Panc1 (cell line): ENCODE measurements at places on chromosomes 11 and 22. TPM values are rescaled to one million over a fixed set of nuclear protein-coding genes. Genes with fewer than 3 reads are reported as not detected.

DNA sequence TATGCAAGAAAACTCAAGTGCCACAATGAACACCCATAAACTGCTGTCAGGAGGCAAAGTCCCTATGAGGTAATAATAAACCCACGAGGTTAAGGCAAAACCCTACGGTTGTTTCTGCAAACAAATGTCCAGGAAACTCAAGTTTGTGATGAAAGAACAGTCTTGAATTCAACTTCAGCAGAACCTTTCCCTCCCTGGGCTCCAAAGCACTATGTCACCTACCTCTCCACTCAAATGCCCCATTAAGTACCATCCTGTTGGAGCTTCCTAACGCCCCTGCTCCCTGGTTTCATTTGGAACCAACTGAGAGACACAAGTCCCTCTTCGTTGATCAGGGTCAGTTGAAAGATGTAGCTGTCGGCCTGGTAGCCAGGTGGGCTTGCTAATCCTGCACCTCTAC is 2.6 kb upstream of the C11orf91 start:
- no peak for DNase-seq

The C11orf91 gene
- 1.3 TPM for total RNA-seq

- DNase-seq, result no peak
Measured at GRCh38 chr22:28357193-28357592, 322.4 kb downstream of the TTC28 start.

- DNase-seq, result peak; percentile 86
Measured at GRCh38 chr11:69293819-69294505, at the start of gene MYEOV. Gene MYEOV (plus strand): TSS chr11:69294155. CDS start chr11:69295355, 1,200 bp downstream.

DNA sequence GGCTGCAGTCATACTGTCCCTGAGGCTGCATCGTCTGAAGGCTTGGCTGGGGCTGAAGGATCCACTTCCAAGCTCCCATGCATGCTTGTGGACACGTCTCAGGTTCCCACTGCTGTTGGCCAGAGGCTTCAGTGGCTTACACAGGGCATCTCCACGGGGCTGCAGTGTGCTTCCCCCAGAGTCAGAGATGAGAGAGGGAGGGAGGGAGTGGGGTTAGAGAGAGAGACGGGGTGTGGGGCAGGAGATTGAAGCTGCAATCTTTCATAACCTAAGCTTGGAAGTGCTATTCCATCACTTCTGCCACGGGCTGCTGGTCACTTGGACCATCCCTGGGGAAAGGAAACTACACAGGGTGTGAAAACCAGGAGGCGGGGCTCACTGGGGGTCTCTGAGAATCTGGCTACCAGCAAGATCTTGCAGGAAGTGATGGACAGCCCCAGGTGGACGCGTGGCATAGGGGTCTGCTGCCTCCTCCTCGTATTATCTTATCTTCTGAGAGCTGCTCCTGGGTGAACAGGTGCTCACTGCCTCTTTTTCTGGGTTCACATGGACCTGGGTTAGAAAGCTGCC is 63.0 kb upstream of the MYEOV start:
- no peak for DNase-seq

DNA sequence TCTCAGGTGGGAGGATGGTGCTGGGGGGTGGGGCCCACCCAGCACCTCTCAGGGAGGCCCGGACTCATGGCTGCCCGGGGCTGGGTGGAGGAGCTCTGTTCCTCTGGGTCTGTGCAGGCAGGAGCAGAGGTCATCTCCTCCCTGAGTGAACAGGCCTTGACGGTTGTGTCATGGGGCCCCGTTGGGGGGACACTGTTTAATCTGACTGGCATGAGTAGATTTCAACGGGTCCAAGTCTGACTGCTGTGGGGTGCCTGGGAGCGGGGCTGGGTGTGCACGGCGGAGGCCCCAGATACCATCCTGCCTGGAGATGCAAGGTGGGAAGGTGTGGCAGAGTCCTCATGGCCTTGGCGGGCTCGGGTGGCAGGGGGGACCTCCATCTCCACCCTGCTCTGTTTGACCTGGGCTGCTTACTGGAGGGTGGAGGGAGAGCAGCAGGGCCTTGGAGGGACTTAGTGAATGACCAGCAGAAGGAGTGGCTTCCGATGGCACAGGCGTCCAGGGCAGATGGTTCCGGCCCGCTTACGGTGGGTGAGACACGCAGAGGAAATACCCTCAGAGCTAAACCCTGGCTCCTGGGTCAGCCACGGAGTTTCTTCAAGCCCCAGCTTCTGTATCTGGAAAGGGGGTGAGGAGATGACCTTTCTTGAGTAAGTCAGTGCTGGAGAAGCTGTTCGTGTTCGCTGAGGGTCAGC is 48.7 kb downstream of the SMIM38 start:
- DNase-seq, result no peak

GRCh38 chr11:21615955-21616371 is 576.9 kb upstream of the ANO5 start:
- no peak for DNase-seq

- DNase-seq, result no peak
Measured at GRCh38 chr11:13984616-13985450, 22.3 kb downstream of the SPON1 start.

DNA sequence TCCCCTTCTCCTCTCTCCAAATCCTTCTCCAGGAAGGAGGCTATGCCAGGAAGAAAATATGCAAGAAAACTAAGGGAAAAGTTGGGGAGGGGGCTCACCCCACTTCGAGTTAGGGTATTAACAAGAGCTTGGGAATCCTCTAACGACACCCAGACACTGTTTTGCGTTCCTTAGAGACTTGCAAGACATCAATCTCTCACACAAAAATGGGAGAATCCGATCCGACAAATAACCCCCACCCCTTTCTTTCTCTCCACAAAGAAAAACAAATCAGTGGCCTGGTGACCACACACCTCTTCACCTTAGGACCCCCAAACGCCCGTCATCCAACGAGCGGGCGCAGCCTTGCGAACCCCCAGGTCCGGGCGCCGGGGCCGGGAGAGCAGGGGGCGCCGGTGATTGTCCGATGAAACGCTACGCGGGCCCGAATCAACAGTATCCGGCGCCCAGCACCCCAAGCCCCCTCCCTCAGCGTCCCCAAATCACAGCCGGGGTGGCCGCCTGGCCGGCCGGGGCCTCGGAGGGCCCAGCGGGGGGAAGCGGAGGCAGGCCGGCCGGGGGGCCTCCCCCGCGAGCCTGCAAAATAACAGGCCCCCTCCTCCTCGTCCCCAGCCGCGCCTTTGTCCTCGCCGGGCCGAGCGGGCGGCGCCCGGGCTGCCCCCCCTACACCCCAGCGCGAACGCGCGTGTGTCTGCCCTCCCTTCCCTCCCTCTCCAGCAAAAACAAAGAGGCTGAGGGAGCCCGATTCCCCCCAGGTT is 690 bp downstream of the CSNK1E start:
- DNase-seq, result no peak

DNA sequence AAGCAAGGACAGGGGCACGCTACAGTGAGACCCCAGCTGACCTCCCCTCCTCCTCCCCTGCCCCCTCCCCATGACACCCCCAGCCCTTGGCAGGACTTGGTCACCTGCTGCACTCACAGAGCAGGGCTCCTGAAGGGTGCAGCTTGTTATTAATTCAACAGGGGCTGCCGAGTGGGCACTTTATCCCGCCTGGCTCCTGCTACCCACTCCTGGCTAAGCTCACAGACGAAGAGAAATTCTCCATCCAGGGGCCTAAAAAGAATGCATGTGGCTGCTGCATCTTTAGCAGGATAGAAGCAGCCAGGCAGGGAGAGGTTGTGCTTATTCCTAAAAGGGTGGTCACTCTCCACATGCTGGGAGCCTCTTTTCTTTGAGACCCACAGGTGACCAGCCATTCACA is 40.3 kb downstream of the GALNT18 start:
- DNase-seq, result no peak

The CRYBA4 gene
- not detected for total RNA-seq

DNA sequence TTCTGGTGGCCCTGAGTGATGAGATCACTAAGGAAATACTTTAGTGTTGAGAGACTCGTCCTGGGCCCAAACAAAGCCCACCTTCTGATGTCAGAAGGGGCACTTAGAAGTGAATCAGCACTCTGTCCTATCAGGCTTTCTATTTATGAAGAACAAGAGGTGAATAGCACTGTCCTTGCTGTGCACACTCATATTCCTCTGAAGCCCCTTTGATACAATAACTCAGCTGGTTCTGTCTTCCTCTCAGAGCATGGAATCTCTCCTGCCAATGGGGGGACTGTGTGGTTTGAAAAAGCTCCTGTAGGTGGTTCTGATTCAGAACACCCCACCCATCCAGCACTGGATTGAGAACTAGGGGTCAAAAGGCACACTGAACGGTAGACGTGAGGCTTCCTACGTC is 348.1 kb downstream of the ETS1 start:
- no peak for DNase-seq

- DNase-seq, result no peak
Measured at GRCh38 chr11:69242266-69242920, 51.6 kb upstream of the MYEOV start.

DNA sequence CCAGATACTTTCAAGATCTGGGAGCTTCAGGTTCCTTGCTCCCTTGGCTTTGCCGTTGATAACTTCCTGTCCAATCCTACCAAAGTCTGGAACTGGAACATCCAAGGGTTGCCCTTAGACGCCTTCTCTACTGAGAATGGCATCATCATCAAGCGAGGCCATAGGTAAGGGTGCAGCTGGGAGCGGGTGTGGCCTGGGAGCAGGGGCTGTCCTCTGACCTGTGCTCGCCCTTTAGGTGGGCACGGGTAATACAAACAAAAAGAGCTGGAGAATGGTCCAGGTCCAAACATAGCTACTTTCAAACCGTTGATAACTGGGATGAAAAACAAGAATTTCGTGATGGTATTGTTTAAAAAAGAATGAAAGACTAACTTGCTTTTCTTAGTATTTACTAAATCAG is 25.0 kb downstream of the CASP12 start:
- no peak for DNase-seq
